ENCODE measurements at places on chromosomes 2 and 18.

- DNase-seq, result no peak
Measured at GRCh38 chr2:226495466-226496272, 304.0 kb downstream of the IRS1 start.

DNA sequence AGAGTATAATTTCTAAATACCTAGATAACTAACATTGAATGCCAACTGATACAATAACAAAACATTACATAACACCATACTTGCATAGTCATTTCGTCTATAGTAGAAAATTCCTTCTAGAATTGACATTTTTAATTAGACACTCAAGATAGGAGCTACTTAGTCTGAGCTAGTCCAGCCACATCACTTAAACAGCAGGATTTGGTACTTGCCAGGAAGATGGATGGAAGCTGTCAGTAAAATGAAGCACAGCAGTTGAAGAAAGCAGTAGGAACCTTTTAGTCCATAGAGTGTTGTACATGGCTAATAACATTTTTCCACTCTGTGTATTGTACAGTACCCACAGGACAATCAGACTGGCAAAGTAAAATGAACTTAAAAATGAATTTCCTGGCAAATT, 372.0 kb downstream of the GALNT13 start:
- DNase-seq, result no peak

- no peak for DNase-seq
Measured at GRCh38 chr2:203989521-203989920, 53.0 kb downstream of the ICOS start.

- no peak for DNase-seq
Measured at GRCh38 chr2:238143239-238143951, 4.9 kb downstream of the KLHL30 start.

DNA sequence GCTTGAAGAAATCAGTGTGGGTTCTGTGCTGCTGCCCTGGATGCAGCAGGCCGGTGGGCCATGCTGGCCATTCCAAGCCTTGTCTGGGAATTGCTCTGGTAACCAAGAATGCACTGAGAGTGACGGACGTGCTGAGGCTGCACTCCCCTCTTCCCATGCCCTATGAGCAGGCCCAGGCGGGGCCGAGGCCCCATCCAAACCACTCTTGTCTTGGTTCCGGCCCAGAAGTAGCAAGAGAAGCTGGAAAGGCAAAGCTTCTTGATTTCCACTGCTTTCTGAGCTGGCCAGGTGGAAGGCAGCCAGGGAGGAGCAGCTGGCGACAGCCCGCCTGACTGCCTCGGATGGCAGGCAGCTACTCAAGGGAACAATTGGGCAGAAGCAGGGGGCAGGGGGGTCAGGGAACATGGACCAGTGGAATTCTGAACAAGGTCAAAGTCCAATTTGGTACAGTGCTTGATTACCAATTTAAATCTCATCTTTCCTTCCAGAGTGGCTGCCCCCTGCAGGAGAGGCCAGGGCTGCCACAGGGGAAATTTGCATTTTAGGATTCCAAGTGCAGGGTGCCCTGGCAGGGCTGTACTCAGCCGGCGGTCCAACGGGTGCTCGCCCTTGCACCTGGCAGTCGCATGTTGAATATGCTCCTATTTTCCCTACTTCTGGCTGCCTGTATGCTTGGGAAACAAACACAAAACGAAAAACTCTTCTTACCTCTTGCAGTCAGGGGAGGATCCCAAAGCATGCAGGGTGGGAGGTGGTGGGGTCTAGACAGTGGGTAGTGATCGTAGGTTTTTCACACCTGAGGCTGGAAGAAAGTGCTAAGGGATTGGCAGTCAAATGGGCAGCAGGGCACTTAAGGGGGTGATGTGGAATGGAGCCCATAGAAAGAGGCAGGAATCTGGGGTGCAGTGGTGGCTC, 67.3 kb downstream of the LIPG start:
- no peak for DNase-seq

DNA sequence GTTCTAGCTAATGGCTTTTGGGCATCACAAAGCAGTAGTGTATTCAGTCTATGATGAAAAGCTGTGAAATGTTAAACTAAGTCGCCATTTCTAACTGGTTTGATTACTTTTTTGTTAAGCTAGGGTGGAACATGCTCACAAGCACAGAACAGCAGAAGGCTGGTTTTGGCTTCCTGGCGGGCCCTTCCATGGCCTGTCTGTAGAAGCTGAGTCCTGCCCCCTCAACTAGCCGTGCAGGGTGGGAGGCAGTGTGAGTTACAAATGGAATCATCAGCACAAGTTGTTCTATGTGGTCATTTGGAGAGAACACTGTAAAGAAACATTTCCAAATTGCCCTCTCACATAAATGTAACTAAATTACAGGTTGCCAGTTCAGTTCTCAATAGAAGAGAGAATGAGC, 290.8 kb downstream of the ALPK2 start:
- no peak for DNase-seq

GRCh38 chr2:187684174-187684573, 129.9 kb upstream of the TFPI start:
- no peak for DNase-seq

- no peak for DNase-seq
Measured at GRCh38 chr2:196324211-196324610, 152.8 kb upstream of the STK17B start.

DNA sequence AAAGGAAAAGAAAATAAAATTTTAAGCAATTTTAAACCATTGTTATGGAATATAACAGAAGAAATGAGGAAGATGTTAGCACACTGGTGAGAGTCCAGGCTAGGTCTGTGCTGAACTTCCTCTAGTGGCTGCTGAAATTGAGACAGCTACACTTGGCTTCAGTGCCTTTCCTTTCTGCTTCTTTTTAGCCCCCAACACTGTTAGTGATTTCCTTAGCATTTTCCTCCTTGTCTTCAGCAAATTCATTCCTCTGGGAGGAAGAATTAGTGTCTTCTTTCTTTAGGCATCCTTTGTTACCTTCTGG, 47.6 kb downstream of the ITGAV start:
- no peak for DNase-seq

DNA sequence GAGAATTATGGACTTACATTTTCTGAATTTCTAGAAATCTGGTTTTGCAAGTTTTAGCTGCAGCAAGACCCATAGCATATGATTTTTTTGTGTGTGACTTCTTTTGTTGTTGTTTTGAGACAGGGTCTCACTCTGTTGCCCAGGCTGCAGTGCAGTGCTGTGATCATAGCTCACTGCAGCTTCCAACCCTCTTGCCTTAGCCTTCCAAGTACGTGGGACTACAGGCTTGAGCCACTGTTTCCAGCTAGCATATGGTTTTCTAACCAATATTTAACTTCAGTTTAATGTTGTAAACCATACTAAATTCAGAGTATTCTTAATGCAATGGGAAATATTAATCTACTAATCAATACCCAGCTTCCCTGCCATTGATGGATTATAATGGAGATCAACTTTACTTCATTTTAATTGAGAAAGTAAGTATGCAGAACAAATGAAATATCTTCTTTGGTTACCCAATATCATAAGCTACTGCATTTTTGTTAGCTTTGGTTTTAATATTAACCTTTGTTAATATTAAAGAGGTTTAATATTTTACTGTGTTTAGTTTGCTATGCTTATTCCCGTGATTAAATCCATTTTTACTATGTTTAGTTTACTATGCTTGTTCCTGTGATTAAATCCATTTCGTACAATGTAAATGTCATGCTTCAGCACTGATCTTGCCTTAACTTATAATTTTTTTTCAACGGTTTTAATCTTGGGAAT, 273.4 kb upstream of the TMEFF2 start:
- no peak for DNase-seq

DNA sequence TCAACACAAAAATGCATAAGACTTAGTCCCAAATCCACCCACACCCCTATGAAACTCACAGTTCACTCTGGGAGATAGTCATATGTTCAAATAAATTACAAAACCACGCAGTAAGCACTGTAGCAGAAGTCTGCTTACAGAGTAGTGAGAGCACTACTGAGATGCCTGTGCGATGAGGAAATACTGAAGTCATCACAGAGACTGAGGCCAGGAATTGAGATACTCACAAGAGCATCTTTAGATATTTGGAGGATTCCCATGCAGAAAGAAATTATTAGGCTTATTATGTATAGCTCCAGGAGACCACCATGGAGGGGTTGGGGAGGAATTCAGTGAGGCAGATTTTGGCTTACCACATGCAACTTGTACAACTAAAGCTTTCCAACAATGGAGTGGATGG, 82.3 kb downstream of the ANTXR1 start:
- no peak for DNase-seq

DNA sequence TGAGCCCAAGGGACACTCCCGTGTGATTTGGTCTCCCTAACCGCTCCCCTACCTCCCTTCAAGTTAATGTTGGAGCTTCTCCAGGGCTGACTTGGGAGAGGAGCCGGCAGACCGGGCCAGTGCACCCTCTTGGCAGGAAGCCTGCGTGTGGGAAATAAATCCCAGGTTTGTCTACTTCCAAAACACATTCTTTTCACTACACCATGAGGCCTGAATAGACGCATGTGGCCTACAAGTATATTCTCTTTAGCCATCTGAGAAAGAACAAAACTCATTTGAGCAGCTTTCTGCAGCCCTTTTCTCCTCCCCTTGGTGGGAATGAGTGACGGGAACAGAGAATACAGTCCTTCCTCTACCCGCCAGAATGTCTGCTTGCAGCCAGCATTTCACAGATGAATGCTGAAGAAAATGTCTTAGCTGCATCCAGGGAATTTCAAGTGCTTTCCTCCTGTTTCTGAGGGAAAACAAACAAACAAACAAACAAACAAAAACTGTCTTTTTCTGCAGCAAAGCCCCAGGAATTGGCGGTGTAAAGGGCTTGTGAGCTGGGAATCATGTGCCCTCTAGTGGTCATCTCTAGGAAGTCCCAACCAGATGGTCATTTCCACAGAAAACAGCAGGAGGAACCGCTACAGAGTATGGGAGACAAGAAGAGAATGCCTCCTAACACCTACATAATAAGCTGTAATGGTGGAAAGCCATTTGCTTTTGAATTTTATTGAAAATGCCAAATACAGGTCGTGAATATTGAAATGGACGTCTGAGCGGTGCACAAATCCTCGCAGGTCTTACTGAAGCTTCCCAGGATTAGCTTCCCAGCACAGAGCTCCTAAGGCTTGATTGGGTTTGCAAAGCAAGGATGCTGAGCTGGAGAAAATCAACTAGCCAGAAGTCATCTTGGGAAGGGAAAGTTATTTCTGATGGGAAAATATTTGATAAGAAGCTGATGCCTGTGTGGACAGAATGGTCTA, 41.2 kb upstream of the DAPL1 start:
- DNase-seq, result peak; percentile 67

DNA sequence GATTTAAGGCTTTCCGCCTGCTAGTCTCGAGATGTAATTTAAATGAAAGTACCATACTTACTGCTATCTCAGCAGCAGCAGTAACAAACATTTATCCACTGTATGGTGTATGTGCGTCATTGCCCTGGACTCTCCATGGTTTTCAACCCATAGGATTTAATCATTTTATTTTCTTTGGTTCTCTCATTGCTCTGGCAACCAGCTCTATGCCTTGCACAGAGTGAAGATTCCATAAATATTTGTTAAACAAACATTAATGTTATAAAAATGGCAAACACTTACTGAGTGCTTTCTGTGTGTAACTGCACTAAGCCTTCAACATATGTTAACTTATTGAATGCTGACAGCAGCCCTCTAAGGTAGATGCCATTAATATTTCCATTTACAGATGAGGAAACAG, 1.3 kb upstream of the LMAN1 start:
- DNase-seq, result no peak

DNA sequence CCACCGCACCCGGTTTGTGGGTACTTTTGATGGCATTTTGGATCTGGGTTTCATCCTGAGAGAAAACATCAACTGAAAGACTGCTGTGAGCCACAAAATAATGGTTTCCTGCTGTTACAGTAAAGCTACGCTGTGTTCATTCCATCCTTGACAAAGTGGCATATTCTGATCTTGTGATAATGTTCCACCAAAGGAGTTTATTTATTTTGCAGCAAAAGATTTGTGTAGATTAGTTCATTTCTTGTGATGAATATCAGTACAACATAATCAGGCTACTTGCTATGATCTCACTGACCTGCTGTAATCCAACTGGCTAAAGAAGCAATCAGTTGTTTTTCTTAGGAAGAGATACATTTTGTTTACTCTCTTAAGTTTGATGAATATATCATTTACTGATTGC, 45.0 kb downstream of the EEF1B2 start:
- DNase-seq, result no peak

DNA sequence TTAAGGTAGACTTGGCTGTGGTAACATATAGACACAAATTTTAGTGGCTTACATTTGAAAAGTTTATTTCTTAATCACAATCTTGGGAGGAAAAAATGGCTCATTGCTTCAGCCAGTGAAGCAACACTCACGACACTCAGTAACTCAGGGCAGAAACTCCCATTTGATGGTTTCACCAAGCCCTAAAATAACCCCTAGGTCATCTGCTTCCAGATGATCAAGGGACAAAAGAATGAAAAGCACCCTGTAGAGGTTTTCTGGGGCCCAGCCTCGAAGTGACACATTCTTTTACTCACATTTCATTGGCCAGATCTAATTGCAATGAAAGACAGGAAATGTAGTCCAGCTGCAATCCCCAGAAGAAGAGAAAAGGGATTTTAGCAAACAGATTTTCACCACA, 275.9 kb downstream of the TMX3 start:
- no peak for DNase-seq

DNA sequence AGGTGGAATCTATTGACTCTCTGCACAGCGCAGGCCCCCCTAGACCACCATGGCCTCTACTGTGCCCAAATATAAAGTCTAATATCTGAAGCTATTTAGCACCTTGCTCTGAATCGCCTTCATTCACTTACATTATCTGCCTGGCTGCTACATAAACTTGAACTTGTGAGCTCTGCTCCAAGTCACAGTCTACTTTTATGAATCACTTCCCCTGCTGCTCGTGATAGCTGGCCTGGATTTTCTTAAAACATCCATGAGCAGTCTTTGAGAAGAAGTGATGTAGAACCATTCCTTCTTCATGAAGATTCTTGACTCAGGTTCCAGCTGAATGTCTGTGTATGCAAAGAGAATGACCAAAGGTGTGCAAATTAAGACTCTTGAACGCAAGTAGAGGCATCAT, 359.5 kb downstream of the RND3 start:
- DNase-seq, result no peak

- DNase-seq, result no peak
Measured at GRCh38 chr2:96987301-96987909, 1.0 kb upstream of the FAM178B start.

DNA sequence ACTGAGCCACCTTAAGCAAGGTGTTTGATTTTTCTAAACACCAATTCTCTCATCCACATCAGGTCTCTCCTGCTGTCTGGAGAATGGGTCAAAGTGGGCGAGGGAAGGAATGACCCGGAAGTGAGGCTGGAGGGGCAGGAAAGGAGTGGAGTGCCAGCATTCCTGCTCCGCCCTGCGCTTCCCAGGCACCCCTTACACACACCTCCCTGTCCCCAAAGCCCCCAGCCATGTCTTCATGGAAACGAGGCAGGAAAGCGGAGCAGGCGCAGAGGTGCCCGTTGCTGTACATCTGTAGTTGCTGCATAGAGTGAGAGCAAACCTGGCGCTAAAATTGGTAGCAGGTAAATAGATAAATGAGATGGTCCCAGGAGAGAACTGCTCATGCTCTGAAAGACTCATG, 27.2 kb upstream of the NT5DC4 start:
- DNase-seq, result no peak

- no peak for DNase-seq
Measured at GRCh38 chr2:126894082-126894481, 4.6 kb upstream of the TEX51 start.

GRCh38 chr2:236969767-236970655, 115.7 kb upstream of the COPS8 start:
- DNase-seq, result no peak
